ENCODE measurements at places on chromosomes 2 and 18.

GRCh38 chr2:206562375-206562774 lies 79.9 kb upstream of the FAM237A start:
- no peak for ATAC-seq

DNA sequence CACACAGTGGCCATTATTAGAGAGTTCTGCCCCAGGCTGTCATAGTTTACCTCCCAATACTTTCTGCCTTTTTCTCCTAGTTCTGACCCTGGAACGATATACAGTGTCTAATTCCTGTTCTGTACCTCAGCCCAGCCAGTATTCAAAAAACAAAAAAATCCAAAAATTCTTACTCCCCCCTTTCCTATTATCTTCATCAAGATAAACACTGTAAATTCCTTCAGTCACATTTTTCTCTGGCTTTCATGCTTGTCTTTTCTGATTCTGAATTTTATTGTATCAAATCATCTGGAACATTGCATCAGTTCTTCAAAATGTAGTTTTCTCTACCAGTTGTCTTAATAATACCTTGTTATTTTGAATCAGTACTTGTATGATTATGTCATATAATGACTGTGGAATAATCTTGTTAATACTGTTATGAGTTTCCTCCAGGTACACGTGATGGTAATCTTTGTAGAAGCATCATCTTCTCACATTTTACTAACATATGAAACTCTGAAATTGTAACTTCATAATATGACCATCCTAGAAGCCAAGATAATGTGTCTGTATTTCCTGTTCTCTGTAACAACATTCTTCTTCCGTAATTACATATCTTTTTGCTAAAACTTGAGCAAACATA lies 79.0 kb upstream of the NOSTRIN start:
- no peak for ATAC-seq

GRCh38 chr2:132636346-132636745 lies 33.7 kb downstream of the LYPD1 start:
- ATAC-seq, result no peak

DNA sequence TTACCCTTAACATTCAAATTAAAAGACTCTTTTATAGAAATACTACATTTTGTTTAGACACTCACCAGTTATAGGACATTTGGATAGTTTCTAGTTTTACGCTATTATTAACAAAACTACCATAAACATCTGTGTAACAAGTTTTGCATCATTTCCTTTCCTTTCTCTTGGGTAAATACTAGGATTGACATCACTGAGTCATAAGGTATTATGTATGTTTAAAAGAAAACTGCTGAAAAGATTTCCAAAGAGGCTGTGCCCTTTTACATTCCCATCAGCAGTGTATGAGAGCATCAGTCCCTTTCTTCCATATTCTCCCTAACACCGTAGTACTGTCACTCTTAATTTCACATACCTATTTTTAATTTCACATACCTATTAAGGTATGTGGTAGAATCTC lies 130.6 kb downstream of the USP34 start:
- ATAC-seq, result no peak

DNA sequence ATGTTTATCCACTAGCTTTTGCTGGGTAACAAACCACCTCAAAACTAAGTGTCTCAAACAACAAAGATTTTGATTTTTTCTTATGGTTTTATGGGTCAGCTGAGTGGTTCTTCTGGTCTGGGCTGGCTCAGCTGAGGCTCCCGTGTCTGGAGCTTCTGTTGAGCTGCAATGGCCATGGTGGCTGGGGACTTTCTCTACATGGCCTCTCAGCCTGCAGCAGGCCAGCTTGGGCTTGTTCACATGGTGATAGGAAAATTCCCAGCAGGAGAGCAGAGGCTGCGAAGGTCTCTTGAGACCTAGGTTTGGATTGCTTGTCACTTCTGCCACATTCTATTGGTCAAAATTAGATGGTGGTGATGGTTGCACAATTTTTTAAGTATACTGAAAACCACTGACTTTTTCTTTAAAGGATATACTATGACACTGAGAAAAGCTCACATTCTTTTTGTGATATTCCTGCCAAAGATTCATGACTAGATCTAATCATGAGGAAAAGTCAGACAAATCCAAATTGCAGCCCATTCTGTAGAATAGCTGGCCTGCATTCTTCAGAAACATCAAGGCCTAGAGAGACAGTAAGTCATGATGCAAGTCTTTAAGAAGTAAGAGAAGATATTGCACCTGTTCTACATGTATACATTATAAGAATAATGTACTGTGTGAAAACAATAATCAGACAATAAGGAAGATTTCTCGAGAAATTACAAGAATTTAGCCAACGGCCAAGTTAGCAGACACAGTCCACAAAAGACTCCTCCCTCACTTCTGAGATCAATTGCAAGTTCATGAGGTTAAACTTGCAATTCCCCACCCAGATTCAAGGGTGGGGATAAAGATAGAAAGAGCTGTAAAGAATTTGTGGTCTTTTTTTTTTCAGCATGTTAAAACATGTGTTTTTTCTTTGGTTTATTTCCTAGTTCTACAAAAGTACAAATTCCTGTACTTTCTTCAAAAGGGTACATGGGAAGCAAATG lies 35.0 kb upstream of the IL1R2 start:
- ATAC-seq, result no peak

GRCh38 chr2:197497326-197497725 lies 2.3 kb downstream of the HSPD1 start:
- no peak for ATAC-seq

GRCh38 chr2:47558768-47559684 lies 156.1 kb downstream of the MSH2 start:
- no peak for ATAC-seq

DNA sequence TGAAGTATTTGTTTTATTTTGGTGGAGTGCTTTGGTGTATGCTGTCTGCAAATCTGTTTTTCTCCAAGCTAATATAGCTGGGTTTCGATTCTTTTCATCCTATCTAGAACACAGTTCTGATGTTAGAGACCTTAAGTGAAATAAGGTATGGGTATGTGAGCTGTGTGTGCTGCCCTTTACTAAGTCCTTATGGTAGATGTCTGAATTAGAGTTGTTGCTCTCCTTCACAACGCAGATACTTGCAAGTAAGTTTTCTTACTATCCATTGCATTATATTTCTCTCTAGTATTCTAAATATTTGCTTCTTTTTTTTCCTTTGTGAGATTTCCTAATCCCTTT lies 38.6 kb downstream of the AGFG1 start:
- ATAC-seq, result no peak

- ATAC-seq, result no peak
Observed at GRCh38 chr2:218557941-218558340, 10.2 kb downstream of the USP37 start.

- ATAC-seq, result no peak
Observed at GRCh38 chr18:57906852-57907251, 103.7 kb upstream of the ATP8B1 start.

DNA sequence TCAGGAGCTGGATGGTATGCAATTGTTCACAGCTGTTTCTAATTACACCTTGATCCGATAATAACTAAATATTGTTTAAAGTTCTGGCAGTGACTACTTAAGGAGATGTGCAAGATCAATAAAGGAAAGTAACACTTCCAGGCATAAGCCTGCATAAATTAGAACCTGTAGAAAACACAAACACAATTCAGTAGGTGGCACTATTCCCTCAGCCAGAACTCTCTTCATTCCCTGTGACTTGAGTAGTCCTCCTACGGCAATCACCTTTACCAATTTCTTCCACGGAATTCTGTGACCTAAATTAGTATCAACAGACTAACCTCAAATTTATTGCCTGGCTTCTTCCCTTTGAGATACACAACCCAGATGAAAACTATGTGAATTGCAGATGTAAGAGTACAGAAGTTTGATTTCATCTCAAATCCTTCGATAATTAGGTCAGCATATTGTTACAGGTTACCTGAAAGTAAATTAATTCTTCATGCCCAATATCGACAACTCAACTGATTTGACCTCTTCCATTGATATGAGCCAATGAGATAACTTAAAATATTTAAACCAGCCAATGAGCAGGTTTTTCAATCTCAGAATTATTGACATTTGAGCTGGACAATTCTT lies 137.8 kb downstream of the PID1 start:
- ATAC-seq, result no peak

DNA sequence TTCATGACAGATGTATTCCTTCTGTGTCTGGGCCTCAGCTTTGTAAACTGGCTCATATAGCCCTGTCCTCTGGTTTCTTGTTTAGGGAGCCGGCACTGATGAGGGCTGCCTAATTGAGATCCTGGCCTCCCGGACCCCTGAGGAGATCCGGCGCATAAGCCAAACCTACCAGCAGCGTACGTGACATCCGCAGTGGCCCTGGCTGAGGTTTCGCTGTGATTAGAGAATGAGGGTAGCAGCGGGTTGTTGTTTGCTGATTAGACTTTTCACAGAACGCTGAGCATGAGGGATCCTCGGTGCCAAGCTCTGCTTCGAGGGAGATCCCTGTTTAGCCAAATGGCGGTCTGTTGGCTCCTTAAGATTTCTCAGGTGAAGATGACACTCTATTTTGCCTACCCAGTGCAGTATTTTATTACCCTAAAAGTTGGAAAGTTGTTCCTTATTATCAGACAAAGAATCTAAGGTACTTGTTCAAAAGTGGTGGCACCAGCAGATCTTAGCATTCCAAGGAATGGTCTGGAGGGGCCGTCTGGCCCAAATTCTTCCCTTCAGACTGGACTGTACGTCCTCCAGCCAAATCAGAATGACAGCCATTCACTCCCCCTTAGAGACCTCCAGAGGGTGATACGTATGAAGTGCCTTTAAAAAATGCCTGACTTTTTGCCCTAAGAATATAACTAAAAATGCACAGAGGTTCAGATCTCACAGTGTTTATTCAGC lies 21.5 kb upstream of the GMCL1 start:
- ATAC-seq, result no peak

DNA sequence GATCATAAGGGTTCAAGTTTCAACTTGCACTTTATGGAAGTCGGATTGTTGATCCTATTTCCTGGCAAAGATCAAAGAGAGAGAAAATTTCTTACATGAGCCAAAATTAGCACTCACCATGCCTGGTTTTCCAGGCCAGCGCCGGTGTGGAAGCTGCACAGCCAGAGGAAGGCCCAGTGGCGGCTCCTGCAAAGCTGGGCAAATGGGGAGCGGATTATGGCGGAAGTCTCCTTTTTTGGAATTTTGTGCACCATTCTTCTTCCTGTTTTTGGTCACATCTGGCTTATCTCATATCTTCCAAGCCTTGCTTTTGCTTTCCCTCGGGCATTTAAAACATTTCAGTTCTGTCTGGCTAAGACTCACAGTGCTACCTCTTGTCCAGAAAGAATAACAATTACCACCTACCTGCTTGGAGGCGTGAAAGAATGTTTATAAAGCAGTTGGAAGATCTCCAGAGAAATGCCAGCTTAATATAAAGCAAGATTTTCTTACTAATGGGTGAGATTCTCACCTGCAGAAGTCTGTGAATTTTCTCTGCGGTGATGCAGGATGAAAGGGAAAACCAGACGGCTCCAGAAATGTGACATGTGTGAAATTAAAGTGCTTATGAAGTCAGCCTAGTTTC lies 94.3 kb downstream of the ASAP2 start:
- ATAC-seq, result no peak

DNA sequence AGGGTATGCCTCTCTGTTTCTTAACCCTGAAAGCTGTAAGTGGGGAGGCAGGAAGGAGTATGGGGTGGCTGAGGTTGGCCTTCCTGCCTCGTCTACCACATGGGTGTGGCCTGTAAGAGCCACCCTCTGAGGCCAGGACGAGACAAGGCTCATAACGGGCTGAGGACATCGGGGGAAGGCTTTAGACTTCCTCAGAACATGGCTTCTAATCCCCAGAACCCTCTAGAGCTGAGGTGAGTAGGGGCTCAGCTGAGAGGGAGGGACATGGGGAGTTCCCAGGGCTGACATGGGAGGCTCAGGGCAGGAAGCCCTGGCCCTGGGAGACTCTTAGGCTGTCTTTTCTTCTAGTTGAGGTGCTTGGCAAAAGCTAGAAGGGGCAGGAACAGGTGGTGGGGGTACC lies 36.7 kb downstream of the EMX1 start:
- ATAC-seq, result peak; percentile 68

GRCh38 chr2:104539649-104540048 lies 314.3 kb upstream of the POU3F3 start:
- no peak for ATAC-seq

DNA sequence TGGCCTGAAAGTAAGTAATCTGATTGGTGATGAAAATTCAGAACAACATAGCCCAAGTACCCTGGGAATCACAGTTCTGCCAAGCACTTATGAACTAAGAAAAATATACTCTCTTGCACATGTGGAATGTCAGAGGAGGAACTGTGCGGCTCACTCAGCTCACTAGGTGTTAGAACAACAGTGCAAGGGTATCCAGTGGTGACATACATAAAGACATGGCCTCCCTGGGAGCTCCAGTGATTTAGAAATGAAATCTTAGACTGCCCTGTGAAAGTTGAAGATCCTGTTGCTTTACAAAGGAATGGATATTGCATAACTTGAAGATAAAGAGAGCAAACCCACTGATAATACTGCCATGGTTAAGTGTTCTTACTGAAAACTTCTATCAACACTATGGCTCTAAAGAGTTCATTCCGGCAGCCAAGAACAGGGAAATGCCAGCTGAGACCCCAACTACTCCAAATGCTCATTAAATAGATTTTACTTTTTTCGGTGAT lies 246.2 kb downstream of the ARHGAP15 start:
- ATAC-seq, result no peak

GRCh38 chr18:22423878-22424564 lies 6.3 kb upstream of the CTAGE1 start:
- no peak for ATAC-seq

DNA sequence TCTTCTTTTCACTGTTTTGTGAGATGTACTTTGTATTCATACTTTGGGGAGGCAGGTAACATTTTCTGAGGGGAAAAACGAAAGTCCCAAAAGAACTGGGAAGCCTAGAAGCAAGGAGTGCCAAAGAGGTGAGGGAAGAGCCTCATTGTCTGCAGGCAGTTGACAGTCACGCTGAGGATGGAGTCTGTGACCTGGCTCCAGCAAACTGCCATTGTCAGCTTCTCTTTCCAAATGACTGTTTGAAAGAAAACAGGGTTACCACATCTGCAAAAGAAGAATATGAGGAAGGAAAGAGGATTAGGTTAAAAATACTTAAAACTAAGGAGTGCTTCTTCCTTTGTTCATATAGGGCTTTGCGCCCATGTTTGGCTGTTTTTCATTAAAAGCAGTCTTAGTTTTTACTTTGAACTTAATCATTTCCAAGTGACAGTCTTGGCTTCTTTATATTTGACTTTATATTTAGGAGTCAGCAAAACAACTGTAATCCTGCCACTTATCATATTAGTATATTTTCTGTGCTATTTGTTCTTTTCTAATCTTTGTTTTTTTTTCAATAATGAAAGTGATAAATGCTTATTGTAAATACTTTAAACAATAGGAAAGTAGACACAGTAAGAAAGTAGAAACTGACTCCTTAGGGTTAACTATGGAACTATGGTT lies 35.0 kb downstream of the CERS6 start:
- no peak for ATAC-seq

GRCh38 chr2:225779829-225780228 lies 380.3 kb downstream of the NYAP2 start:
- no peak for ATAC-seq

DNA sequence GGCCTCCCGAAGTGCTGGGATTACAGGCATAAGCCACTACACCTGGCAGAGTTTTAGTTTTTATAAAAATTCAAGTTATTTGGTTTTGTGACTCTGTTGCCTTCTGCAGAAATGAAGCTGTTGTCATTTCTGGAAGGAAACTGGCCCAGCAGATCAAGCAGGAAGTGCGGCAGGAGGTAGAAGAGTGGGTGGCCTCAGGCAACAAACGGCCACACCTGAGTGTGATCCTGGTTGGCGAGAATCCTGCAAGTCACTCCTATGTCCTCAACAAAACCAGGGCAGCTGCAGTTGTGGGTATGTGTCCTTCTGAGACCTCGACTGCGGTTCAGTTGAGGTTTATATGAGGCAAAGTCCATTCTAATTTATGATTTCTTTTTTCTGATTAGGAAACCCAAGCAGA lies 7.2 kb downstream of the MTHFD2 start:
- peak; percentile 15 for ATAC-seq
